ENCODE measurements at places on chromosomes 3 and 15.

GRCh38 chr15:90565866-90566265 lies 36.1 kb downstream of the CRTC3 start:
- DNase-seq: no peak

DNA sequence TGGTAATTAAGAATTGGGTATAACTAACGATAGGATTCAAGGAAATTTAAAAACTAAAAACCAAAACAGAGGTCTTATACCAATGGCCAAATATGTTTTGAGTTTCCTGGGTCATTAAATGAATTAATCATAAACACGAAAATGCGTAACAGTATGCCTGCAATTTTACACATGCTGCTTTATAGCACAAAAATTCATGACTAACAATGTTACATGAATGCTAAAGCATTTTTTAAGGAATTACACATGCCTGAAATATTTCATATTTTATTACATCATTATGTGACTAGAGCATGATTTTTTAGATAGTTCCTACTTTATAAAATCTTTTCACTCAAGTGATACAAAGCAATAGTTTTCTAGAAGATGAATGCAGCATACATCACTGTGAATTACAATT lies 74.7 kb downstream of the ZNF148 start:
- DNase-seq: no peak

GRCh38 chr3:197847866-197848401 lies 56.9 kb downstream of the LRCH3 start:
- peak; percentile 61 for DNase-seq

DNA sequence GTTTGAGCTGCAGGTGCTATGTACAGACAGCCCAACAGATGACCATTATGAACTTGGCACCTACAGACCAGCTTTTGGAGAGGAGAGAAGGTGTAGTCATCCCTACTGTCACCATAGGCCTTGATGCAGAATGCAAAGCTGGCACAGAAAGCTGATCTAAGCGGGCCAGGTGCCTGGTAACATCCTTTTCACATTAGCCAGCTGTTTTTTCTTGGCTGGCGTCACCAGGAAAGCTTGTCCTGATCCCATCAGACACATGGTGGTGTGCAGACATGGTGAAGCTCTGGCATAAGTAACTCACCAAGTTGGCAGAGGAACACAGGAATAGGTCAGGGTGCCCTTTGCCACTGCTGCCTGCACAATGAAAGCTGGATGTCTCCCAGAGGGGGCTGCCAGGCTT lies 97.2 kb upstream of the MB21D2 start:
- DNase-seq: no peak

DNA sequence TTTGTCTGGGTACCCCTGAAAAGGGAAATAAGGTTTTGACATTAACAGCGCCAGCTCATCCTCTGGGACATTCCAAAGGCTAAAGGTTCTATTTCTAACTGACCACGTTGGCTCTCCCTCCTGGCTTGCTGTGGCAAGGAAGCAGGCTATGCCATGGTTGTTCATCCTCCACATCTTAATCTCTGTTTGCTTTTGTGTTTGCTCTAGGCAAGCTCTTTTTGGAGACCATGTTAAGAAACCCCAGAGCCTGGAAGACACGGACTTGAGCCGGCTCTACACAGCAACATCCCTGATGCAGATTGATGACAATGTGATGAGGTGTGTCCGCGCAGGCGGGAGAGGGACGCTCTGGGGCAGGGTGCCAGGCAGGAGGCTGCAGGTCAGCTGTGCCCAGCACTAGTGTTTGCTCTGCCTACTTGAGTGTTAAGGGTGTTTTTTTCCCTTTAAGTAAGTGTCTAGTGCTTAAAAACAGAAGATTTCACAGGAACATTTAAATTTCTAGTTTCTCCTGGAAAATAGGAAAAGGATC lies 33.3 kb downstream of the RLBP1 start:
- no peak for DNase-seq

DNA sequence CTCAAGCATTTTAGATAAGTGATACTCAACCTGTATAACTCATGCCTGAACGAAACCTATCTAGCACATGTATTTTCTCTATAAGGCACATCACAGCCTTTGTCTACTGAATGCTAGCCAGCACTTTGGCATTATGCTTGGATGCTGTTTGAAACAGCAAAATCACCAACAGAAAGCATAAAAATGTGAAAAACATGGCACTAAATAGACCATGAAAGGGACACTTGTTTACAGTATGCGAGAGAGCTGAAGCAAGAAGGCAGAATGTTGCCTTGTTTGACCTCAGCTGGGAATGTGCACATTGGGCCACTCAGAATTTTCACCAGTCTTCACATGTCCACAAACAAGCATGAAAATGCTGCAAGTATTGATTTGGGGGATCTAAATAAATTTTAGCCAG lies 59.5 kb downstream of the MINDY2 start:
- no peak for DNase-seq

GRCh38 chr3:23129817-23130216 lies 73.3 kb upstream of the UBE2E2 start:
- DNase-seq: no peak

DNA sequence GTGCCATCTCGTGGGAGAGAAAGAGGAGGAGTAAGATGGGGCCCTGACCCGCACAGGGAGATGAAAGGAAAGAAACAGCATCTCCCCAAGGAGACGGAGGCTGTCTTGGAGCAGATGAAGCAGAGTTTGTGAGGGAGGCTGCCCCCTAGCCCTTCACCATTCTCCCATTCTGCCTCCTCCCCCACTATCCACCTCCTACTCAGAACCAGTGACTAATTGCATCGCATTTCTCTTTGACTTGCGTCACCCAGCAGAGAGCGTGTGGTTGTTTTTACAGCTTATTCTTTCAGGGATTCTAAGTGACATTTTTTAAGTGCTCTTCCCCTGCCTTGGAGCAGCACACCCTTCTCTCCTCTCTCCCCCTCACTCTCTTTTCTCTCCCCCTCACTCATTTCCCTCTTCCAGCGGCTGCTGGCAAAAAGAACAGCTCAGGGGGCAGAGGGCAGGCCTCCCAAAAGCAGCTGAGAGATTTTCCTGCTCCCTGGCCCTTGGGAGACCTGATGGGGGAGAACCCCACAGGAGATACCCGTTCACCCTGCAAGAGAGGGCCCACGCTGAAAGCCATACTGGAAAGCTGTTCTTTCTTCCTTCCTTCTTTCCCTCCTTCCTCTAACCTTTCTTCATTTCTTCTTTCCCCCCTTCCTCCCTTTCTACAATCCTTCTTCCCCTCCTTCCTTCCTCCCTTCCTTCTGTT lies 91.8 kb downstream of the MRPL46 start:
- DNase-seq: no peak

GRCh38 chr15:39645976-39646257 lies 65.0 kb downstream of the THBS1 start:
- no peak for DNase-seq

DNA sequence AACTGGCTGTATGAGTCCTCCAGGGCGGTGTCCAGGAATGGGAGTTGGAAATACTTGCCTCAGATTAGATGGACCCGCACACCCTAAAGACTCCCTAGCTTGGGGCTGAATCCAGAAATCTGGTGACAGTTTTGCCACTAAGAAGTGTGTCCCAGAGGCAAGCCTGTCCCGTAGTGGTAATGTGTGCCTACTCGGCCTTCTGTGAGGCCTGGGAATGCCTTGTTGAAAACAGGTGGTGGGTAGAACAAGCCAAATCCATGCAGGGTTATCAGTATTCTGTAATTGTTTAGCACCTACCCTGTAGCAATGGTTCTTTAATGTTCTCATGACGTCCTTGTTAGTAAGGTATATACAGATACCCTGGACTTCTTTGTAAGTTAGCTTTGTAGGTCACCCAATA lies 1.6 kb downstream of the C3orf52 start:
- no peak for DNase-seq

DNA sequence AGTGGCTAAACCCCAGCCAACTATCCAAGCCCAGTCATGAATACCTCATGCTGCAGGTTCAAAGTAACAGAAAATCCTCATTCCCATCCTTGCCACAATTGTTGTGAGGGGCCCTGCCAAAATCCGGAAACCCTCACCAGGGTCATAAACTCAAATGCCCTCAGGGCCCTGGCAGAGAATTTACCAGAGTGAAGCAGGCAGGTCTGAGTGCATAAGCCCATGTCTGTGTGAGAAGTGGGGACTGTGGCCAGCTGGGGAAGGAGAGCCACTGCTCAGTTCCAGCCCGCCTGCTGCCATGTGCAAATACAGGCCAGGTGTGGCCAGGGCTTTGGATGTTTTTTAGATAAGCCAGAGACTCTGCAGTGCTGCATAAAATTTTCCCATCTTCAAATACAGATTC lies 7.0 kb downstream of the CEP152 start:
- DNase-seq: no peak

DNA sequence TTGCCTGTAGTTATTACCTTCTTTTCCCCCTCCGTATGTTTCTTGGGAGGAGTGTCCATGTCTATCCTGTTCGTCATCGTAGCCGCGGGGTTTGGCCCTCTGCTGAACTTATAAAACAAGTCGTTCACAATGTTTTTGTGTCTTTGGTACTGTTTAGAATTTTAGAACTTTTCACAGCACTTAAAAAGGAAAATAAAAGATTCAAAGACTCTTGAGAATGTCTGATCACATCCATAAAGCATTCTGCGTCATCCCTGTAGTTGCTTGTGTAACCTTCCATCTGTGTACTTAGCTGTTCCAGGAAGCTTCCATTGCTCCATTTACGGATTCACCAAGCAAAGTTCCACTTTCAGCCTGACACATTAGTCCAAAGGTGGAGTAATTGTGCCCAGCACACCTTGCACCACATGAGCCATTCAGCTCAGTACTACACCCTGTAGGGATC lies 677.1 kb upstream of the NR2F2 start:
- no peak for DNase-seq

DNA sequence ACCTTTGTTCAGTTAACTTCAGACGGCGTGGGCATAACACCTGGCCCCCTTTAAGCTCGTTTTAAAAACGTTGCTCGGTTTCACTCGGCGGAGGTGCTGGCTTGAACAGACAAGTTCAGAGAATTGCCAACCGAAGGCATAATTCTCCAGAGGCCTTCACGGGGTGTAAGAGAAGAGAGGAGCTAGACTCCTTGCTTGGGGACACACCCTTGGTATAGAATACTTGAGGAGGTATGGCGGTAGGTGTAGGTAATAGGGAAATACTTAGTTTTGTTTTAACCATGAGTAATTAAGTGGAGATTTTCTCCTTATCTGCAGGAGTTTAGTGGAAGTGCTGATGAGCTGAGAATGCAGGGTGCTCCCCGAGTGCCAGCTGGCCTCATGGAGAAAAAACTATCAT lies 921 bp downstream of the FBXL2 start:
- DNase-seq: no peak

GRCh38 chr15:45333550-45333949 lies 44.8 kb downstream of the GATM start:
- no peak for DNase-seq

DNA sequence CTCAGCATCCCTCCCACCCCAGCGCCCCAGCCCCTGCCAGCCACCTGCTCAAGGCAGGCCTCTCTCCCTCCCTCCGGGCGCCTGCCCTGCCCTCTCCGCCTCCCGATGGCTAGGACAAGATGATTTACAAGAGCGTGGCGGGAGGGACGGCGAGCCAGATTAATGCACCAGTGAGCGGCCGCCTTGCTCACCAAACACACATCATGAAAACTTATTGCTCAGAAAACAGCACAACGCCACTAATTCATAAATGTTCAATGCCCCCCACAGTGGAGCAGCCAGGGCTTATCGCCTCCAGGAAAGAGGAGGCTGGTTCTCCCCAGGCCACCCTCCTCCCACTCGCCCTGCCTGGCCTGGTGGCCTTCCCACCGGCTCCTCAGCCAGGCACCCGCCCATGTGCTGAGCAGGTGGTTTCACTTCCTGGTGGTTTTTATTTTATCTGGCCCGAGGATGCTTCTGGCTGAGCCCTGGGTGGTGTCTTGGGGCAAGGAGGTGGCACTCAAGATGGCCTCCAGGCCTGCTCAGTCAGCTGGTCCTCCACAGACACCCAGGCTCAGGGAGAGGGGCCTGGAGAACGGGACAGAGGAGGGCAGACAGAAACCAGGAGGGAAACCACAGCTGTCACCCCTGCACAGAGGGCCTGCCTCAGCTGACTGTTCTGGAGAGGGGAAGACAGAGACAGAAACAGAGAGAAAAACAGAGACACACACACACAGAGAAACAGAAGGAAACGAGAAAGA lies 284.9 kb downstream of the UACA start:
- DNase-seq: no peak

DNA sequence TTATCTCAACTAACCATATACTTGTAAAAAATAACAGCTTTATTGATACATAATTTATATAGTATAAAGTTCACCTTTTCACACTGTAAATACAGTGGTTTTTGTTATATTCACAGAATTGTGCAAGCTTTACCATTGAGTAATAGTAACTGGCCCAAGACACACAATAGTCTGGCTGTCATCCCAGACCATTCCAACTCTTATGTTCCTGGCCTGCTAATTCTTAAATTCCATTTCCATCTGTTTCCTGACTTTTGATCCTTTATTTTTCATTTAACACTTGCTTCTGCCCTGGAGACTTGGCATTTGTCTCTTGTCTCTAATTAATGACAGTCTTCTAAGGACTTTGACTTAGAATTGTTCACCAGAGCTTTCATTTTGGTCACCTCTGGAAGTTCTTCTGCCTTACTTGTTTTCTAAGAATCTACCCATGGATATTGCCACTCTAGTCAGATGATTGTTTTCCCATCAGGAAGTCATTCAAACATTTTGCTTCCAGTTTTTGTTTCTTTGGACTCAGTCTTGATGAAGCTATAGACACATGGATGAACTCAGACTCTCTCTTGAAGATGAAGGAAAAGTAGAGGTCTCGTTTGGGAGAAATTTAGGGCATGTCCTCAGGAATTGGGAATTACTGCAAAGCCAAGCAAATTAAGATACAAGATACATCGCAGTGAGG lies 27.2 kb upstream of the PLSCR4 start:
- DNase-seq: no peak

GRCh38 chr15:39922462-39923092 lies 2.5 kb upstream of the GPR176 start:
- no peak for DNase-seq

- DNase-seq: no peak
Measured at GRCh38 chr3:195893516-195893915, 14.8 kb downstream of the TNK2 start.

- DNase-seq: no peak
Measured at GRCh38 chr3:111737706-111738086, 121.4 kb upstream of the PHLDB2 start.

- no peak for DNase-seq
Measured at GRCh38 chr3:193574488-193575070, 18.4 kb upstream of the OPA1 start.

DNA sequence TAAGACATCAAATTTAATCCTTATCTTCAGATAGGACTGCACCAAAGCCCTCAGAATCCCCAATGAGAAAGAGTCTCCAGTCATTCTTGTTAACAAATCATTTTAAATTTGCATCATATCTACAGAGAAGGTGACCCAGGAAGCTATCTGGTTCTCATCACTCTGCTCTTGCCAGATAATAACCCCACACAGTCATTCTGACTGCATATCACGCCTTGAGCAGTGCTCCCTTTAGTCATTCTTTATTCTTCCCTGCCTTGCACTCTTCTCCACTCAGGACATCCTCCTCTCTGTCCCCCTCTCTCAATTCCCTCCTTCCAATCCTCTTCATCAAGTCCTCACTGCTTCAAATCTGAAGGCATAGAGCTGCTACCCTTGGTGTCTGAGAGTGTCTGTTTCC lies 83.7 kb upstream of the COL6A6 start:
- DNase-seq: no peak

GRCh38 chr15:56244038-56244810 lies 545 bp upstream of the RFX7 start:
- peak; percentile 27 for DNase-seq

All from activated CD4-positive, alpha-beta T cell treated with anti-CD3 and anti-CD28 coated beads, Interleukin-2, amount 10 ng/mL, durations not matched to agents 7 days and 5 days (primary cell).